ENCODE measurements at places on chromosomes 1 and 21.

- DNase-seq: no peak
Observed at GRCh38 chr1:89069951-89070350, 4.9 kb upstream of the GBP1 start.

GRCh38 chr1:30314591-30314990 lies 408.8 kb downstream of the MATN1 start:
- no peak for DNase-seq

GRCh38 chr1:153393926-153394325 lies 3.1 kb upstream of the S100A8 start:
- no peak for DNase-seq

GRCh38 chr1:45001011-45001481 lies 10.1 kb downstream of the HECTD3 start:
- DNase-seq: no peak

DNA sequence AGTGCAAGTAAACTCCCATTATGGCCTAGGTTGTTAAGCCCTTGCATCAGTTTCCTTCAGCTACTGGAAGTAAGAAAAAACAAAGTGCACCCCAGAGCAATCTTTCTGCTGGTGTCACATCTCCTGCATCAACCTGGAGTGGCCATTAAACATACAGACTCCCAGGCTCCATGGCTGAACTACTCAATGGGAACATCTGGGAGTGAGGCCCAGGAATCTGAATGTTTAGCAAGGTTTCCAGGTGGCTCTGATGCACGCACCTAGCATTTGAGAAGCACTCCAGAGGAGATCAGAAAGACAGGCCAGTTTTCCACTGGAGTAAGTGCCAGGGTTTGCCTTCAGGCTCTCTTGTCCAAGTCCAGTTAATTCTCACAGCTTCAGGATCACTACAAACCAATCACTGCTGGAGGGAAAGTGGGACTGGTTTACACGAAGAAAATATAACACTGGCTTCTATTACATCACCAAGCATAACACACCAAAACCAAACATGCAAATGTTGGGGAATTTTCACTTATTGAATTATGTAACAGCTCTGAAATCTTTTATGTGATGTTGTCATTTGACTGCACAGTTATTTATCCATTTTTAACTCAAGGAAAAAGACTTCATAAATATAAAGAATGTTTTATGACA lies 22.3 kb upstream of the ABCA4 start:
- no peak for DNase-seq

Data from HuH-7 (cell line).